ENCODE measurements at places on chromosomes 3 and 15. TPM values are rescaled to one million over a fixed set of nuclear protein-coding genes. Genes with fewer than 3 reads are reported as not detected.

- H3K27ac ChIP-seq: no peak overlapping the region
- H3K4me1 ChIP-seq: no peaks in the 10 kb centered on the region
- H3K4me3 ChIP-seq: no peak overlapping the region
- no peaks in the 10 kb centered on the region for H3K36me3 ChIP-seq
- no peaks in the 10 kb centered on the region for H3K27me3 ChIP-seq
- DNase-seq: no peak
These were observed 143.6 kb downstream of the USP13 start for GRCh38 chr3:179796421-179796820.

DNA sequence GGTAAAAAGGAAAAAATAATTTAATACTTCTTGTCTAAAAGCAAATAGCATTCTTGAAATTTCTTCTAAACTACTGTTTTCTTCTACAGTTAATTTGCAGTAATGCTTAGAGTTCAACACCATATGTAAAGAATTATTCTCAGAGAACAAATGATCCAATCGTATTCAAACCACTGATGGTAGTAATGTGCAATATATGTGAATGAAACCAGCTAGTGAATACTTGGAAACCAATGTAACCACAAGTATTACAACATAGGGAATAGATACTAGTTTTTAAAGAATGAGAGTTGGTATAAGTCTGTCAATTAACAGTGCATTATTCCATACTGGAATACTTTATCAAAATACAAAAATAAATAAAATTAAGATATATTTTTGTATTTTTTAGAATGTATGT is 850.0 kb downstream of the DIPK2A start:
- no peak for DNase-seq
- no peak overlapping the region for H3K27ac ChIP-seq
- H3K4me1 ChIP-seq: no peaks in the 10 kb centered on the region
- no peaks in the 10 kb centered on the region for H3K27me3 ChIP-seq
- H3K36me3 ChIP-seq: no peaks in the 10 kb centered on the region

SUMF1 gene
- 7.8 TPM for total RNA-seq

DNA sequence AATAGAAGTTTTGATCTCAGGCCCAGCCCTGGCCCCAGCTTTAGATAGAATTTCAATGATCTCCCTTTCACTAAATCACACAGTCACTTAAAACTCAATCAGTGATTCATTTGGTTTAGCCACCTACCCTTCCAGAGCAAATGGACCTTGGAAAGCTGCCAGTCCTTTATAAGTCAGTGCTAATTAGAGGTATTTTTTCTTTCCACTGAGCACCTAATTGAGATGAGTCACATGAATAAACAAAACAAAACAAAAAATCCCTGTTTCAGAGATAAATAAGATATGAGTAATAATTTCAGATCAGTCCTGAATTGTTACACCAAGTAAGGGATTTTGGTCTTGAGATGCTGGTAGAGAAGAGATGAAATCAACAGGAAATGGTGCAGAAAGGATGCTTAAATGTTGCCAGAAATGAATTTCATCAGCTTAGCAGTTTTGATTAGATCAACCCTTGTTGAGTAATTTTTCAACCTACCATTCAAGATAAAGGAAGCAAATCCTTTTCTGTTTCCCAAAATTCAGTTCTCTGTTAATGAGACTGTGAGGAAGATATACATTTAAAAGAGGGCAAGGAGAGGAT is 352.0 kb upstream of the COL8A1 start:
- H3K4me1 ChIP-seq: no peaks in the 10 kb centered on the region
- H3K4me3 ChIP-seq: no peak overlapping the region
- no peaks in the 10 kb centered on the region for H3K36me3 ChIP-seq
- H3K27ac ChIP-seq: no peak overlapping the region
- peak; percentile 22 for DNase-seq
- H3K27me3 ChIP-seq: no peaks in the 10 kb centered on the region

GRCh38 chr3:16482770-16483531 is 30.5 kb downstream of the RFTN1 start:
- no peak overlapping the region for H3K27ac ChIP-seq
- no peaks in the 10 kb centered on the region for H3K36me3 ChIP-seq
- no peak for DNase-seq
- H3K4me1 ChIP-seq: peaks cover 25% of the 10 kb centered on the region
- no peak overlapping the region for H3K4me3 ChIP-seq

DNA sequence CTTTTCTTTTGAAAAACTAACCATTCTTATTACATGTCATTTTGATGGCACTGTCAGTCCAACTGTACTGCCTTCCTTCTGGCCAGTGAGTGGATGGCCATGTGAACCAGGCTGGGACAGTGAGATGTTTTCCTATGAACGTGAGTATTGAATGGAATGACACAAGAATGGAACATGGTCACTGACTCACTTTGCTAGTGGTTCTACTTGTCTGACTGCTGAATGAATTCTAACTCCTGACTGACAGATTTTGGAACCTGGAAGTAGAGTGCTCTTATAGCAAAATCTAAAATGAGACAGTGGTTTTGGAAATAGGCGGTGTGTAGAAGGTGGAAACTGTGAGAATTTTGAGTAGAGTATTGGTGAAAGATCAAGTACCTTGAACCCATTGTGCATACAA is 606.9 kb upstream of the KCNMB2 start:
- no peak for DNase-seq
- H3K27me3 ChIP-seq: no peaks in the 10 kb centered on the region
- no peak overlapping the region for H3K4me3 ChIP-seq
- H3K27ac ChIP-seq: no peak overlapping the region

POPDC2 gene
- total RNA-seq: 0.72 TPM

GRCh38 chr15:69478259-69478781 is 25.7 kb downstream of the RPLP1 start:
- no peak overlapping the region for H3K27ac ChIP-seq
- peak; percentile 82 for DNase-seq
- no peaks in the 10 kb centered on the region for H3K36me3 ChIP-seq
- no peaks in the 10 kb centered on the region for H3K27me3 ChIP-seq
- H3K4me3 ChIP-seq: no peak overlapping the region

GRCh38 chr3:192168202-192168601 is 559.1 kb downstream of the FGF12 start:
- H3K4me3 ChIP-seq: no peak overlapping the region
- H3K36me3 ChIP-seq: no peaks in the 10 kb centered on the region
- H3K4me1 ChIP-seq: no peaks in the 10 kb centered on the region
- DNase-seq: no peak
- H3K27ac ChIP-seq: no peak overlapping the region
- no peaks in the 10 kb centered on the region for H3K27me3 ChIP-seq

GRCh38 chr3:127690106-127690505 is 17.4 kb downstream of the ABTB1 start:
- H3K4me1 ChIP-seq: no peaks in the 10 kb centered on the region
- no peaks in the 10 kb centered on the region for H3K36me3 ChIP-seq
- H3K27me3 ChIP-seq: no peaks in the 10 kb centered on the region
- H3K27ac ChIP-seq: no peak overlapping the region
- no peak overlapping the region for H3K4me3 ChIP-seq

- no peak for DNase-seq
- no peaks in the 10 kb centered on the region for H3K27me3 ChIP-seq
- no peak overlapping the region for H3K4me3 ChIP-seq
These were observed 10.0 kb upstream of the RAB43 start for GRCh38 chr3:129131465-129132088.

- peak; percentile 52 for DNase-seq
- H3K36me3 ChIP-seq: no peaks in the 10 kb centered on the region
- H3K4me3 ChIP-seq: no peak overlapping the region
- H3K27me3 ChIP-seq: no peaks in the 10 kb centered on the region
- H3K4me1 ChIP-seq: peaks cover 18% of the 10 kb centered on the region
These were observed 54.3 kb downstream of the BDH1 start for GRCh38 chr3:197501496-197501878.

TRPM7 gene
- 41.7 TPM for total RNA-seq

DNA sequence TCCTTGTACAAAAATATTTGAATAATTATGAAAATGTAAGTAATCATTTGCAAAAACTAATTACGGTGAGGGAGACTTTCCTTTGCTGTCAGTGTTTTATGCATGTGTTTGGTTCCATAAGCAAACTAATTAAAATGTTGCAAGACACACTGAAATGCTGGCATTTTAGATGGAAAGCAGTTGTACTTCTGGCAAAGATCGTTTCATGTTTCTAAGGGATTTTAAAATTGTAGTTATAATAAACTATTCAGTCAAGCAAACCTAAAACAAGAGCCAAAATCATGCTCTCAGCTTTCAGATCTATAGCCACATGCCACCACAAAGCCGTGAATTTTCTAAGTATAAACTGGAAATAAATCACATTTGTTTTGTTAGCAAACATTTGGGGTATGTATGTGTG is 240.1 kb upstream of the ZNF385D start:
- no peaks in the 10 kb centered on the region for H3K27me3 ChIP-seq
- no peaks in the 10 kb centered on the region for H3K4me1 ChIP-seq
- DNase-seq: no peak
- no peaks in the 10 kb centered on the region for H3K36me3 ChIP-seq
- H3K4me3 ChIP-seq: no peak overlapping the region

P3H2 gene
- total RNA-seq: 19.6 TPM

DNA sequence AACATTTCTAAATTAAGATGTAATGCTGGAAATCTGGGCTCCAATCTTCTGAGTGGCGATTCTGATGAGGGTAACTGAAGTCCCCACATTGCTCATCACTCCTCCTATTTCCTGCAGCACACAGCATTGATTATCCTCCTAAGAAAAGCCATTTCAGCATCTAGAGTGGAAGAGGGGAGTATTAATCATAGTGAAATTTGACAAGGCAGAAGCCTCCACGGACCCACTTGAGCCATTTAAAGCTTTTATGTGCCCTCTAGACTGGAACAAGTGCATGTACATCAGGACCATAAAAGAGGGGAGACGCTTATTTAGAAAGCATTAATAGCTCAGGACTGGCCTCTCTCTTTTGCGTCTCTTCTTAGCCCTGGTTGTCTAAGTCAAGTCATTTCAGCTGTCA is 25.8 kb downstream of the AQP9 start:
- no peak overlapping the region for H3K4me3 ChIP-seq
- no peak for DNase-seq
- H3K27ac ChIP-seq: no peak overlapping the region
- no peaks in the 10 kb centered on the region for H3K36me3 ChIP-seq

DNA sequence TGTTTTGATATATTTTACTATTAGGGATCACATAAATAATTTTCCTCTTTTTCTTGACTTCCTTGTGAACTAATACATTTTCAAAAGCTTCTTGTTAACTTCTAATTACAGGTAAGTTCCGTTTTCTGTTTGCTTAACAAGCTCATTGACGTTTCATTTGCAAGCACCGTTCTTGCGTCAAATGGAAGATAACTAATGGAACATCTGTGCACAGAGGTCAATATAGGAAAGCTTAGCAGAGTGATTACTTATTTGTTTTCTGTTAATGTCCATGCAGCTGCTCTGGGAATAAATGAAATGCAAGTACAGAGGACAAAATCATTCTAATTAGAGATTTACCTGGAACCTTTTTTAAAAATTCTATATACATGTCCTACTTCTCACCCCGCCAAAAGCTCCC is 115.5 kb upstream of the C2CD4B start:
- DNase-seq: no peak
- peaks cover 32% of the 10 kb centered on the region for H3K27me3 ChIP-seq
- no peaks in the 10 kb centered on the region for H3K36me3 ChIP-seq
- H3K4me3 ChIP-seq: no peak overlapping the region

GRCh38 chr3:44883999-44884431 is 9.6 kb downstream of the TGM4 start:
- H3K27me3 ChIP-seq: no peaks in the 10 kb centered on the region
- DNase-seq: peak; percentile 85
- H3K4me3 ChIP-seq: no peak overlapping the region

- H3K4me1 ChIP-seq: peaks cover 27% of the 10 kb centered on the region
- H3K36me3 ChIP-seq: no peaks in the 10 kb centered on the region
- DNase-seq: no peak
- H3K27ac ChIP-seq: no peak overlapping the region
- no peak overlapping the region for H3K4me3 ChIP-seq
- H3K27me3 ChIP-seq: no peaks in the 10 kb centered on the region
These were observed 44.2 kb downstream of the SOX2 start for GRCh38 chr3:181755959-181756358.

IQCH gene
- 2.5 TPM for total RNA-seq

ABI3BP gene
- total RNA-seq: 4.3 TPM

DNA sequence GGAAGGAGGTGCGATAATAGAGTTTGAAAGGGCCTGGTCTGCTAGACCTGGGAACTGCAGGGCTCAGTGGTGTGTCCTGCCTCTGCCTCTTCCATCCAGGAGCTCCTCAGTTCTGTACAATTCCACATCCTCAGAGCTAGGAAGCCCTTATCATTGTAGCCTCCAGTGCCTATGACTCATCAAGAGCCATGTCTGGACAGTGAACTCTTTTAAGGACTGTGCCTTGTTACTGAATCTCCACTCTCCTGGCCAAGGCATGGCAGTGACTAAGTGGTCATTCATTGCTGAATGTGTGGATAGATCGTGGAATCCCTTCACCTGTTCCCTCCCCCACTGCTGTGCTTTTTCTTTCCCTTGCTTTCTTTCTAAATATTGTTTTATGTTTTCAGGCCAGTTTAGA is 2.9 kb downstream of the TIMP4 start:
- H3K4me1 ChIP-seq: peaks cover 23% of the 10 kb centered on the region
- no peak overlapping the region for H3K4me3 ChIP-seq
- H3K27me3 ChIP-seq: no peaks in the 10 kb centered on the region

GRCh38 chr3:112984485-112984884 is 6.3 kb upstream of the GTPBP8 start:
- no peaks in the 10 kb centered on the region for H3K27me3 ChIP-seq
- no peaks in the 10 kb centered on the region for H3K4me1 ChIP-seq
- H3K4me3 ChIP-seq: no peak overlapping the region
- peak; percentile 5 for DNase-seq

FHIT gene
- not detected for total RNA-seq

CRYGS gene
- total RNA-seq: 3.9 TPM

RTP4 gene
- not detected for total RNA-seq

TNFAIP8L3 gene
- total RNA-seq: 0.24 TPM

GOLGA8R gene
- total RNA-seq: 0.90 TPM

GRCh38 chr15:72005483-72005882 is 112.5 kb downstream of the MYO9A start:
- H3K36me3 ChIP-seq: no peaks in the 10 kb centered on the region
- no peak overlapping the region for H3K4me3 ChIP-seq
- H3K27me3 ChIP-seq: no peaks in the 10 kb centered on the region
- no peaks in the 10 kb centered on the region for H3K4me1 ChIP-seq
- H3K27ac ChIP-seq: no peak overlapping the region

UCN2 gene
- total RNA-seq: 0.49 TPM

GRCh38 chr15:74382004-74382816 is 14.8 kb upstream of the CYP11A1 start:
- peak; percentile 78 for DNase-seq
- no peaks in the 10 kb centered on the region for H3K36me3 ChIP-seq
- H3K4me3 ChIP-seq: no peak overlapping the region
- H3K27me3 ChIP-seq: no peaks in the 10 kb centered on the region
- no peaks in the 10 kb centered on the region for H3K4me1 ChIP-seq
- H3K27ac ChIP-seq: no peak overlapping the region

GRCh38 chr15:62612771-62613170 is 429.8 kb upstream of the TPM1 start:
- no peaks in the 10 kb centered on the region for H3K4me1 ChIP-seq
- no peak overlapping the region for H3K4me3 ChIP-seq
- no peaks in the 10 kb centered on the region for H3K27me3 ChIP-seq
- no peak overlapping the region for H3K27ac ChIP-seq
- DNase-seq: no peak
